ENCODE measurements at places on chromosomes 5 and 9.

DNA sequence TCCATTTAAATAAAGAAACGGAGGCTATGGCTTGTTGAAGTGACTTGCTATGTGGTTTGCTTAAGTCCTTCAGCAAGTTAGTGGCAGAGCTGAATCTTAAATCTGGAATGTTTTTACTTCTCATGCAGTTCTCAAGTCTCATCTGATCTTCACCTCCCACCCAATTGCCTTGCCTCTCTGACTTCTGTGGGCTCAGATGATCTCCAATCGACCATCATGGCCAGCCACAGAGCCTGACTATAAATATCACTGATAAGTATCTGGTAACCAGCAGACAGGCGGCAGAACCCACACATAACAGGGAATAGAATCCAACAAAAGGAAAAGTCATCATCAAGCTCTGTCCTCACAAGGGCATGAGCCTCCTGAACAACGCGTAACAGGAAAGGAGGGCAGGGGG is 149.9 kb downstream of the FAM114A2 start:
- no peak for DNase-seq

DNA sequence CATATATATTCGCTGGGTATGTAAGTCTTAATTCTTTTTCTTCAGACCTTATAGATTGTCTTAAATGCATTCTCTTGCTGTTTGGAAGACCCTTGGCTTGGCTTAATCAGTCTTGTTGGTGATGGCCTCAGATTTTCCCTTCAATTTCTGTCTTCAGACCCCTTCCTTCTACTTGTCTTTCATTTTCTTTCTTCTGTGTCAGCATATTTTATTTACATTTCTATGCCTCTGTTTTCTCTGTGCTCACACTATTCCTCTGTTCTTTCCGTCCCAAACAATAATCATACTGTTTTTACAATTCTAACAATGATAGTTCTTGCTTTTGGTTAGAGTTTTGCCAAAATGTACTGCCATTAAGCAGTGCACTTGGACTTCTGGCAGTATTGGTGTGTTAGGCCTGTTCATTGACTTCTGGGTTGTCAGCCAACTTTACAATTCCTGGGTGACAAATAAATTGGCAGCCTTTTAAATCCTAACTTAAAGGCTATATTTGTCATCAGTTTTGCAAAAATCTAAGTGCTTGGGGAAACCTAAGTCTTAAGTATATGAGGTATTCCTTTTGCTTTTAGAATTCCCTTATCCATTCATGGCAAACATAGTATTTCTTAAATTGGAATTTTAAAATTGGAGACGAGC is 8.0 kb downstream of the SRFBP1 start:
- no peak for DNase-seq

DNA sequence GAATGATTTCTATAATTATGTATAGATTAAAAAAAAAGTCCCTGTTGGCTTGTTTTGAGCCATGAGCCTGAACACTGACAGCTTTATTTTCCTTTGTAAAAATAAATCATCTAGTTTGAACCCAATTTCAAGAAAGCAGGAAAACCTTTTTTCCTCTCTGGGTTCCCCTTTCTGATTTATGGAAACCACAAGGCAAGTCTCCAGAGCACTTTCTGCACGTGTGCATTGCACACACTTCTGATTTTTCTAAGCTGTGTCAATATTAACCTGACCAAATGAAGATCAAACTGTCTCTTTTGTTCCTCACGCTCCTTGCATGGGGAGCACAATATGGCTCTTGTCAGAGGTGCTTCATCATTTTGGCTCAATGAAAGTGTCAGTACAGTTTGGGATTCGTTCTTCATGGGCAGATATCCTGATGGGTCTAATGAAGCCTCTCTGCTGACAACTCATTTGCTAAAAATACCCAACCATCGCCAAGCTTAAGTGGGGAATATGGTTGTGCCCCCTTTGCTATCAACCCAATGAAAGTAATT is 39.2 kb upstream of the PCA3 start:
- no peak for DNase-seq

DNA sequence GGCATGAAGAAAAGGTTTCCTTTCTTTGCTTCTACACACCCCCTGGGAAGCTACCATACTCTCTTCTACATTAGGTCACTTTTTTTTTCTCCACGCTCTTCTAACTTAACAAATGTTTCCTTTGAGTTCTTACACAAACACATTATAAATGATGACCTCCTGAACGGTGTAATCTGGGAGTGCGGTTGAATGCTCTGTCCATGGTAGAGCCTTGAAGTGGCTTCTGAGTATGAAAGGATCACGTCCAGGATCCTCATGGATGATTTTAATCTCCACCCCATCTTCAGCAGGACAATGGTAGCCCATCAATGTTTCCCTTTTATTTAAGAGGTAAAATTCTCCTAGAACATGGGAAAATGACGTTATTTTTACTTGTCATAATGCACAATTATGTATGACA is 587.3 kb downstream of the SEMA5A start:
- no peak for DNase-seq

DNA sequence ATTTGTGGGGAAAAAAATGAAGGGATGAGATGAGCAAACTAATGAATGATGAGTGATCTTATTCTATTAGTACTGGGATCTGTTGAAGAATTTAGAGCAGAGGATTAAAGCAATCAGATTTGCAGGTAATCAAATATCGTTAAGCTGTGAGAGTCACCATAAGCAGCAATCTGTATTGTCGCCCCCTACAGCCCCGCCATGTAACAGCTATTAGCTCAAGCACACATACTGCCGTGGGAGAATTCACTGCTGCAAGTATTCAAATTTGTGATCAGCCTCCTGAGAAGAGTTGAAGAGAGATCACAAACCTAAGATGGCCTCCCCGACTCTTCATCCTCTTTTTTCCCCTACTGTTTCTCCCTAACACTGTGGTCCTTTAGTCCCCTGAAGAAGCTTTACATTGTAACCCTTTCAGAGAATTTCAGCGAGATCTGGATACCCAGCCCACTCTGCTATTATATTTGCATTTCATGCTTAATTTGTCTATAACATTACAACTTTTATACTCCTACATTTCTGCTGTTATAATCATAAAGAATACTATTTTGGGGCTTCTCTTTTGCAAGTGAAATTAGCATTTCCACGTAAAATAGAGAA is 28.5 kb upstream of the PHF24 start:
- DNase-seq: no peak

GRCh38 chr5:133962801-133963476 is 5.5 kb downstream of the C5orf15 start:
- DNase-seq: no peak

DNA sequence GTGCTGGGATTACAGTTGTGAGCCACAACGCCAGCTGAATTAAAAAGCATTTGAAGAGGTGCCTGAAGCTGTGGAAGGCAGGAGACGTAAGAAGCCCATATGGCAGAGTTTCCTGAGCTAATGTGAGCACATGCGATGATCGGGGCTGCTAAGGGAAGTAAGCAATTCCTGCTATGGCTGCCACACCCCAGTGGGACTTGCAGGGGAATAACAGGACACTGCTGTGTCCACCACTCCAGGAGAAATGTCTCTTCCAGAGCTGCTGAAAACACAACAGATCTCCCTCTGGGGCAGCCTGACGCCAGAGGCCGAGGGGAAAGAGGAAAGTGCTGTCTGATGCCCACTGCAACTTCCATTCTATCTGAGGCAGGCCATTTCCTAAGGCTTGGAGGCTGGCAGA is 46.2 kb upstream of the ANKRD55 start:
- no peak for DNase-seq

GRCh38 chr9:967903-968641 is 8.4 kb upstream of the DMRT3 start:
- DNase-seq: no peak

Data from NCI-H2107 (cell line).